ENCODE measurements at places on chromosomes 2 and 18.

DNA sequence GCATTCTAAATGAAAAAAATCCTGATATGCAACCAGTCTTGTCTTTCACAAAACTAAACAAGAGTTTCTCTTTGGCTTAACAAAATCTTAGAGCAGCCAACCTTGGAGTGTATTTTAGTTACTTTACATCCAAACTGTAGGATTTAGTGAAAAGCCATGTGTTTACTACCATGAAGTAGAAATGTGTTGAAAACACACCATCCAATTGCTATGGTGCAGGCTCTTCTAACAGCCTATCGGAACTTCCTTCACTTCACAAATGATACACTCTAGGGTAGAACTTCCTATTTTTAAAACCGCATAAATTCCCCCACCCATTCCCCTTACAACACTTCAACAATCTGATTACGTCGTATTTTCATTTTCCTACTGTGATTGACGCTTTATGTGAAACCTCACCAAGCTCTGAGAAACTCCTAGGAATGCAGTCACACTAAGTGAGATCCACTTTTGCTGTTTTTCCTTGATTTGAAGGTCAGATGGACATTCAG lies 74.4 kb upstream of the MAP4K4 start:
- no peak for DNase-seq

GRCh38 chr2:179669196-179669595 lies 192.2 kb downstream of the ZNF385B start:
- no peak for DNase-seq

- no peak for DNase-seq
Measured at GRCh38 chr2:189142893-189143759, 36.4 kb downstream of the COL5A2 start.

GRCh38 chr2:101806123-101806522 lies 108.6 kb downstream of the MAP4K4 start:
- no peak for DNase-seq

GRCh38 chr2:98698896-98699295 lies 32.0 kb downstream of the MGAT4A start:
- no peak for DNase-seq

- peak; percentile 3 for DNase-seq
Measured at GRCh38 chr2:137770166-137770565, 194.1 kb upstream of the HNMT start.

GRCh38 chr2:183389546-183390080 lies 265.4 kb downstream of the NUP35 start:
- no peak for DNase-seq

GRCh38 chr2:240131941-240132650 lies 4.0 kb downstream of the COPS9 start:
- no peak for DNase-seq

GRCh38 chr2:7480431-7480830 lies 563.2 kb downstream of the RNF144A start:
- no peak for DNase-seq

DNA sequence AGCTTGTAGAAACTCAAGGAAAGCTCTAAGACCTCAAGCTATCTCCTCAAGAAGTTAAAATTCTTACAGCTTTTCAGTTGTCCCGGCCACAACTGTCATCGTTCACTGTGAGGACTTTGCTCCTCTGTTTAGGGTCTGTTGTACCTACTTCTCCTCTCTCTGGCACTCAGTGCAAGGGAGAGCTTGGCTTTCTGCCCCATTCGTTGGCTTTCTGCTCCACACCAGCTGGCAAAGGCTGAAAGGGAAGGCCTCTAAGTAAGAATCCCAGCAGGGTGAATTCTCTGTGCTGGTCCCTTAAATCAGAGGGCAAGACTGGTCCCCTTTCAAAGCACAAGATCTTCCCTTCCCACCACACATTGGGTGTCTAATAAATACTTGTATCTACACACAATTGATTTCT lies 17.3 kb downstream of the ZBTB7C start:
- DNase-seq, result no peak

GRCh38 chr2:120631724-120632123 lies 103.9 kb upstream of the GLI2 start:
- no peak for DNase-seq

DNA sequence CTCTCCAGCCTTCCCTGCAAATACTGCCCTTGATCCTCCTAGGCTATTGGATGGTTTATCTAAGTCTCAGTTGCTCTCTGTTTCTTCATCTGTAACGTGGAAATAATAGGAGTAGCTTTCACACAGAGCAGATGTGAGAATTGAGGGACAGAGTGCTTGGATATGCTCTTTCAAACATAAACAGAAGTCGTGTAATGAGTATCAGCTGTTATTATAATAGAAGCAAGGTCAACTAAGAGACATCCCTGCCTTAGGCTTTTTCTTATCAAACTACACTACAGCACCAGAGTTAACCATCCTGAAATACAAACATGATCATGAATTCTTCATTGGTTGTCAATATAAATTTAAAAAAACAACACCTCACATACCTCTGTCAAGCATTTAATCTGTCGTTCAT lies 138.2 kb downstream of the DOK6 start:
- DNase-seq, result no peak

DNA sequence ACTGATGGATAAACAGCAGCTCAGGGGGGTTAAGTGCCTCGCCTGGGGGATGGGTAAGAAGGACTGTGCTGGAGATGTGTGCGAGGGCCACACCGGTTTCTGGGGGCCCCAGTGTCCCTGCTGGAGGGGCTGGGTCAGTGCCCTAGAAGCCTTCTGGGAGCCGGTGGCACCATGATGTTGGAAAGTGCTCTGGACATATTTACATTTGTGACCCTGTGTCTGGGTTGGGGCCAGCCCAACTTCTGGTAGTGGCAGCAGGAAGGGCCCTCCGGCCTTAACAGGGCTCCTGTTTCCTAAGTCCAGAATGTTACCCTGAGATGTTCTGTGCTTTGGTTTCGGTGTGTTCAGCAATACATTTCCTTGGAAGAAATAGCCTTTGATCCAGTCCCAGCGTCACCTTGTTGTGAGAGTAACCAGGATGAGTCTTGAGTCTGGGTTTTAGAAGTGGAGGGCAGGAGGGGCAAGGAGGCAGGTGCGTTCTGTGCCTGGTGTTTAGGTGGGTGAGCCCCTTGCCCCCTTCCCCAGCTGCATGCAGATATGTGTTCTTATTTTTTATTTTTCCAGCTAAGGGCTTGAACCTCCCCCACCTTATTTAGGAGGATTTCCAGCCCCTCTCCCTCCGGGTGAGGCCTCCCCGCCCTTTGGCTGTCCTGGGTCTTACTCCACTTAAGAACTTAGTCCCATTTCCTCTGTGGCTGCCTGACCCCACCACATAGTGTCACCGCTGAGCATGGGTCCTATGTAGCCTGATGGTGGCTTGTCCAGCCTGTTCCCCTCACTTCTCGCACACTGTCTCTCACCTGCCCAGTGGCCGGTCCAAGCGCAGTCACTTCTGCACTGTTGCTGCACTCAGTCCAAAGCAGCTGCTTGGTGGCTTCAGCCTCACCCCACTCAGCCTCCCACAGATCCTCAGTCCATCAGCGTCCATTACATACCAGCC lies 132.7 kb upstream of the HS6ST1 start:
- no peak for DNase-seq

DNA sequence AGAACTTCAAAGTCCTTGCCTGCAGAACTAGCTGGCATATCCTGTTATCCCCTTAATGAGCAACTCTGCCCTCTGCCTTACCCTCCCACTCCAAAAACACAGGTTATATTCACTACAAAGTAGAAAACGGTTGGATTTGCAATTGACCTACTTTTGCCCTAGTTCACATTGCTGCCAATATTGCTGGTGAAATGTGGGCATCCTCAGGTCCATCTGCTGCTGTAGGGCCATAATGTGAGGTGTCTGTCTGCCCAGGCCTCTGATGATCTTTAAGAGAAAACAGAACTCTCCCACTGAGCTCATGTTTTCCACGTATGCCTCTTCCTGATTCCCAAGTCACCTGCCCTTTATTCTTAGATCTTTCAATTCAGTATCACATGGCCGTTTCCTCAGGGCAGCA lies 294.0 kb upstream of the CDH20 start:
- no peak for DNase-seq

- DNase-seq, result no peak
Measured at GRCh38 chr2:175677880-175678279, 324.2 kb downstream of the LNPK start.

GRCh38 chr2:197284956-197285355 lies 25.6 kb downstream of the ANKRD44 start:
- DNase-seq, result no peak

DNA sequence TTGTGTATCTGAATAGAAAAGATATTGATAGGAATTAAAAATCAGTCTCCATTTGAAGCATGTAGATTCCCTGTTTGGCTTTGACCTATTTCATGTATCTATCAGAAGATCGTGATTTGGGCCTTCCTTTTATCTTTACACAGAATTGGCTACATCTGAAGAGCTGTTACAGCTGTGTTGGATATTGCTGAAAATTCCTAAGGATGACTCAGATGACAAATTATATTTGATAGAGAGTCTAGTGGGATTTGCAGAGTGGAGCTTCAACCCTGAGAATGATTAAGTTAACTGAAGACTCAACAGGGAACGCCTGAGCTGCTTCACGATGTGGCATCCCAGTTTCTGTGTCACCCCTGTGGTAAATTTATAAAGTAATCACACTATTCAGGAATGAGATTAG lies 4.9 kb upstream of the COL3A1 start:
- DNase-seq, result no peak

DNA sequence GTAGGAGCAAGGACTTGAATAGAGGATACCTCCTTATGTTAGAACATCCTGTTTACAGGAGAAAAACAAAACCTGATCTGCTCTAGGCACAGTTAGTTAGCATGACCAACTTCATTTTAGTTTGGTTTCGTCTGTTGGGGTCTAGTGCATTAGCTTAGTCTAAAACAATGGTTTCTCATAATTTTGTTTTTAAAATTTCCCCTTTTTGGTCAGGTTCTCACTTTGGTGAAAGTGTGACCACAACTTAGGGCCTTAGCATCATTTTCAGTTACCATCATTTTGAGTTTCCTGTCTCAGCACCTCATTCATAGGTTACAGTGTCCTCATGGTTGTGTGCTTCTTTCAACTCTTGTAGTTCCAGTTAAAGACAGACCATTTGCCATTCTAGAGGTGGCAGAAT lies 1277.0 kb upstream of the SLC39A10 start:
- no peak for DNase-seq

- no peak for DNase-seq
Measured at GRCh38 chr18:54263904-54264336, 5.4 kb upstream of the POLI start.

DNA sequence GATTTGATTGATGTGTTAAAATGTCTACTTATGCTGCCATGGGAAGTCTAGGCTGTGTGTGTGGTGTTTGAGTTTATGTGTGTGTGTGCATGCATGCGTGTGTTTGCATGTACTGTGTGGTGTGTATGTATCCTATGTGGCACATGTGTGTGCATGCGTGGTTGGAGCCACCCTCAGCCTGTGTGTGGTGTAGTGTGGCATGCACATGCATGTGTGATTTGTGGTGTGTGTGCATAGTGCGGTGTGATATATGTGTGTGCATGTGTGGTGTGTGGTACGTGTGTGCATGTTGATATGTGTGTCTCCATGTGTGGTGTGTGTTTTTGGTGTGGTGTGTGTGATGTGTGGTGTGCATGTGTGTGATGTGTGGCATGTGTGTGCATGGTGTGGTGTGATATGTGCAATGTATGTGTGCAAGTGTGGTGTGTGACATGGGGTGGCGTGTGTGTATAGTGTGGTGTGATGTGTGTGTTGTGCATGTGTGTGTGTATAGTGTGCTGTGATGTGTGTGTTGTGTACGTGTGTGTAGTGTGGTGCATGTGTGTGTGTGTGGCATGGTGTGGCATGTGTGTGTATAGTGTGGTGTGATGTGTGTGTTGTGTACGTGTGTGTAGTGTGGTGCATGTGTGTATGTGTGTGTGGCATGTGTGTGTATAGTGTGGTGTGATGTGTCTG lies 66.6 kb upstream of the HDAC4 start:
- DNase-seq, result no peak

- no peak for DNase-seq
Measured at GRCh38 chr2:139217641-139218040, 437.5 kb upstream of the NXPH2 start.

GRCh38 chr2:28142386-28142785 lies 250.3 kb upstream of the FOSL2 start:
- DNase-seq, result no peak

- no peak for DNase-seq
Measured at GRCh38 chr2:9310377-9310776, 103.8 kb downstream of the ASAP2 start.

DNA sequence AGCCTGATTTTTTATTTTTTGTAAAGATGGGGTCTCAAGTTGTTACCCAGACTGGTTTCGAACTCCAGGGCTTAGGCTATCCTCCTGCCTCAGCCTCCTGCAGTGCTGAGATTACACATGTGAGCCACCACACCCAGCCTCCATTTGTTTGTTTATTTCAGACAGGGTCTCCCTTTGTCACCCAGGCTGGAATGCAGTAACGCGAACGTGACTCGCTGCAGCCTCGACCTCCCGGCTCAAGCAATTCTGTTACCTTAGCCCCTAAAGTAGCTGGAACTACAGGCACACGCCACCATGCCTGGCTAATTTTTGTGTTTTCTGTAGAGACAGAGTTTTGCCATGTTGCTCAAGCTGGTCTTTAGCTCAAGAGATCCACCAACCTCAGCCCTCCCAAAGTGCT lies 27.2 kb downstream of the UBXN4 start:
- DNase-seq, result no peak

DNA sequence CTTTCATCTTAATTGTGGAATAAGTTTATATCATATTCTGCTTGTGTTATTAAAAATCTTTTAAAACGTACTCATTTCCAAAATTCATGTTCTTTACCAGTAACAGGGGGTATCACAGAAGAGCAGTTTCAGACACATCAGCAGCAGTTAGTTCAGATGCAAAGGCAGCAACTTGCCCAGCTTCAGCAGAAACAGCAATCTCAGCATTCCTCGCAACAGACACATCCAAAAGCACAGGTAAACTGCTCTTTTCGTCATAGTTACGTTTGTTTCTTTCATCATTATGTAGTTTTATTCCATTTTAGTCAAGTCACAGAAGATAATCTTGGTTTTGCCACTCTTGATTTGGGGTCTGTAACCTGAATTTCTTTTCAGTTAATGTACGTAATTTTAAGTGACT lies 93.5 kb upstream of the KIF5C start:
- no peak for DNase-seq

DNA sequence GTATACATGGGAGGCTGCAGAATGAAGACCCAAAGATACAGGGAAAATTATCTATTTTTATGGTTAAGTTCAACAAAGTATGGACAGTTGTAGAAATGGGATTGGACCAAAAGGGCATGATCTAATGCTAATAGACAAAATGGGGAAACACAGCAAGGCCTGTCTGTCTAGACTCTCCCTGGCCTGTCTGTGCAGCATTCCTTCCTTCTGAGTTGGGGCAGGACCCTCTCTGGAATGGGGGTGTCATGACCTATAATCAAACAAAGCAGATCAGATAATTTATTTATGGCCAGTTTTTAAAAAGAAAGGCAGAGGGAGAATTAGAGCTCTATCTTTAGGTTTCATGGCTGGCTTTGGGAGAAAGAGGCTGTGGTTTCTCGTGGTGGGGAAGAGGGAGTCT lies 104.4 kb downstream of the CTIF start:
- no peak for DNase-seq

- DNase-seq, result no peak
Measured at GRCh38 chr2:5370158-5370557, 322.0 kb upstream of the SOX11 start.

Data from retina (tissue), 1 donor.